ENCODE measurements at places on chromosomes 12 and 14.

- no peak for DNase-seq
Observed at GRCh38 chr12:114447274-114447716, 41.4 kb upstream of the TBX5 start.

DNA sequence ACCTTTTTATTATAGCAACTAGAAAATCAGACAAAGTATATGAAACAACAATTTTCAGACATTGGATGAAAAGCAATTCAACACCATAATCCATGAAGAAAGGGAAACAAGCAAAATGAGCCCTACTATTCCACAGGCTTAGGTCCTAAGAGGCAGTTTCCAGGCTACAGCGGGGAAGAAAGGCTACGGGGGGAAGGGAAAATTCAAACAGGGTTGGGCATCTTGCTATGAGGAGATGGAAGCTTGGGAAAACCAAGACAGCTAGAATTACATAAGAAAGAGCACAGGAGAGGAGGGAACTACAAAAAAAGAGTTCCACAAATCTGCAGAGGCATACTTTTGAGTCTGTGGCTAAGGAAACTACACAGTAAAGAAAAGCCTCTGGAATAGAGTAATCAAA lies 356.0 kb upstream of the CLEC14A start:
- DNase-seq = no peak

GRCh38 chr12:51381226-51382079 lies 9.8 kb downstream of the GALNT6 start:
- DNase-seq = no peak

DNA sequence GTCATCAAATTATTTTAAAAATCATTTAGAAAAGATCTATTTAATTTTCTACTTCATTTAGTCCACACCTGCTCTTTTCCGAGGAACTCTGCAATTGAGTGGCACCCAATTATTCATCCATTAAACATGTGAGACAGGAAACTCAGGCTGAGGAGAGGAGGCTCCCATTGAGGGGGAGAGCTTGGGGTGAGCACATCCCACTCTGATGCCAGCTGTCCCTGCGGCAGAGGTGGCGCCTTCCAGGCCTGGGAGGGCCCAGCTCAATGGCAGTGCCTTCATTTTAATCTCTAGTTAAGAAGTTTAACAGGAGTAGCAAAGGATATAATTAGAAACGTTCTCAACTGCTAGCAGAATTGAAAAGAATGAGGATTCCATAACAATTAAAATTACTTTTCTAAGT lies 92.0 kb downstream of the ITPR2 start:
- no peak for DNase-seq

GRCh38 chr14:89025561-89026236 lies 201.2 kb downstream of the TTC8 start:
- no peak for DNase-seq

DNA sequence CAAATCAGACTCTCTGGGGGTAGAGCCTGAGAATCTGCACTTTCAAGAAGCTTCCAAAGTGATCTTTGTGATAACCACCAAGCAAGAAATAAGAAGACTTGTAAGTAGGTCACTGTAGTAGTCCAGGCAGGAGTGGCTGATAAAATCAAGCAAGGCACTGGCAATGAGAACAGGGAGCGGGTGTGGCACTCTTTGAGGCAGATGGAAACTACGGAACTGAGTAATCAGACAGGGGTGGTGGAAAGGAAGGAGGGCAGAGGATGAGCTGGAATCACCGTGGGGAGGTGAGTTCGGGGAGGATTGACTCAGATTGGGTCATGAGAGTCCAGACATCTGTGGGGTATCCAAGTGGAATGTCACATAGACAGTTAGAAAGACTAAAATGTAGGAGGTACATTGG lies 44.4 kb upstream of the PLXNC1 start:
- no peak for DNase-seq

DNA sequence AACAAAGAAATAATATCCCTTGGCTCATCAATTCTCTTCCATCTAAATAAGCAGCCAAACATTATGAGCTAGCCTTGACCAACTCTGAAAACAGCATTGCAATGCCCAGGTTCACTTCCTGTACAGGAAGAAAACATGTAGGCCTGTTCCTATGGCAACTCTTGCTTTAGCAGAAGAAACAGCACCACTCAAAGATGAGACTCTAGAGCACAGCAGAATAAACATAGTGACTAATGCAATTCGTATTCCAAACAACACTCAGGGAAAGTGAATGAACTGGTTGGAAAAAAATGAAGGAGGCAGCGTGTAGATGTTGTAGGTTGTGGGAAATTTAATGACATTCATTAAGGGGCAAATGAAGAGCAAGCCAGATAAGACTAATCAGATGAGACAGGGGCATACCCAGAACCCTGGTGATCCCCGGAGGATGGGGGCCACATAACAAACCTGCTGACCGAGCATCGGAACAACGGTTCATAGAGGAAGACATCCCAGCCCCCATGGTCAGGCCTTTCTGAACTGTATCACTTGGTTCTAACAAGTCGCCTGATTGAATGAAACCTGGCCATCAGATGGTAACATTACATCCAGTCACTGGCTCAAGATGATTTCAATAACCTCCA lies 9.0 kb downstream of the ARHGDIB start:
- peak; percentile 59 for DNase-seq

DNA sequence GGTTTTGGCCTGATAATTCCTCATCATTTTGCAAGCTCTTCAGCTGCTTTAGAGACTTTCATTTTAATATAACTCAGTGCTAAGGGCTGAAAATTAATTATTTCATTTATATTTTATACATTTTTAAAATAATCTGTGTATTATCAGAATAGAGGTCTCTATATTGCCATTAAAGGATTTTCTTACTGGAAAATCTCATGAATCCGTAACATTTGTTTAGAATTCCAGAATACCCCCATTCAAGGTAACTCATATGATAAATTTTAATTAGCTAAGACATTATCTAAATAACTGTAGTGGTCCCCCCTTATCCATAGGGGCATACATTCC lies 51.6 kb downstream of the BMAL2 start:
- DNase-seq = no peak

- peak; percentile 3 for DNase-seq
Observed at GRCh38 chr14:104820669-104821228, 19.8 kb downstream of the ZBTB42 start.

GRCh38 chr12:104667139-104667538 lies 210.4 kb downstream of the CHST11 start:
- DNase-seq = no peak

GRCh38 chr14:89681086-89682018 lies 264.3 kb upstream of the FOXN3 start:
- DNase-seq = peak; percentile 80

- no peak for DNase-seq
Observed at GRCh38 chr12:82436354-82436753, 78.0 kb downstream of the METTL25 start.

- no peak for DNase-seq
Observed at GRCh38 chr12:54373649-54374561, 9.6 kb upstream of the GPR84 start.

GRCh38 chr14:70472253-70473159 lies 20.5 kb downstream of the ADAM21 start:
- DNase-seq = no peak

- peak; percentile 71 for DNase-seq
Observed at GRCh38 chr14:58072288-58073071, 79.5 kb downstream of the ARMH4 start.

DNA sequence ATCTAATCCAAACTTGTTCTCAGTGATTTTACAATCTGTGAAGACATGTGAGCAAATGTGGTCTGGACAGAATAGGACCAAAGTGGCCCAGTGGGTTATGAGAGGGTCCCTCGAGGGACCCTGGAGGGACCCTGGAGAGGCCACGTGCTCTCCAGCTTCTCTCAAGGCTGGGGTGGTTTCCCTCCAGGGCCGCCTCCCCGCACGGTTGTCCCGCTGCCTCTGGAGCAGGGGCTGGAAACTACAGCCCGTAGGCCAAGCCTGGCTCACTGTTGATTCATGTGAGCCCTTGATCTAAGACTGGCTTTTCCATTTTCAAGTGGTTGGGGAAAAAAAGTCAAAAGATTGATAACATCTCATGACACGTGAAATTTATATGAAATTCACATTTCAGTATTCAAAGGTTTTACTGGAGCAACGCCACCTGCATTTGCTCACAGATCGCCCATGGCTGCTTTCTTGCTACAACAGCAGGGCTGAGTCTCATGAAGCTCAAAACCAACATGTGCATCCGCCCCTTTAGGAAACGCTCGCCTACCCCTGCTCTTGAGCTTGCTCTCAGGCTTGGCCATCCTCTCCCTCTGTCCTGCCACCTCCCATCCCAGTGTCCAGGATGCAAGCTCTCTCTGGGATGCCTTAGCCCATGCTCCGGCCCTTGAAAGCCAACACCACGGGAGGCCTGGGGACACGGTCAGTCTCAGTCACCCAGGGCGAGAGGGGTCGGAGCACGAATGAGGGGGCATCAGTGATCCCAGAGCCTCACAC lies 12.1 kb upstream of the LRTM2 start:
- DNase-seq = no peak

DNA sequence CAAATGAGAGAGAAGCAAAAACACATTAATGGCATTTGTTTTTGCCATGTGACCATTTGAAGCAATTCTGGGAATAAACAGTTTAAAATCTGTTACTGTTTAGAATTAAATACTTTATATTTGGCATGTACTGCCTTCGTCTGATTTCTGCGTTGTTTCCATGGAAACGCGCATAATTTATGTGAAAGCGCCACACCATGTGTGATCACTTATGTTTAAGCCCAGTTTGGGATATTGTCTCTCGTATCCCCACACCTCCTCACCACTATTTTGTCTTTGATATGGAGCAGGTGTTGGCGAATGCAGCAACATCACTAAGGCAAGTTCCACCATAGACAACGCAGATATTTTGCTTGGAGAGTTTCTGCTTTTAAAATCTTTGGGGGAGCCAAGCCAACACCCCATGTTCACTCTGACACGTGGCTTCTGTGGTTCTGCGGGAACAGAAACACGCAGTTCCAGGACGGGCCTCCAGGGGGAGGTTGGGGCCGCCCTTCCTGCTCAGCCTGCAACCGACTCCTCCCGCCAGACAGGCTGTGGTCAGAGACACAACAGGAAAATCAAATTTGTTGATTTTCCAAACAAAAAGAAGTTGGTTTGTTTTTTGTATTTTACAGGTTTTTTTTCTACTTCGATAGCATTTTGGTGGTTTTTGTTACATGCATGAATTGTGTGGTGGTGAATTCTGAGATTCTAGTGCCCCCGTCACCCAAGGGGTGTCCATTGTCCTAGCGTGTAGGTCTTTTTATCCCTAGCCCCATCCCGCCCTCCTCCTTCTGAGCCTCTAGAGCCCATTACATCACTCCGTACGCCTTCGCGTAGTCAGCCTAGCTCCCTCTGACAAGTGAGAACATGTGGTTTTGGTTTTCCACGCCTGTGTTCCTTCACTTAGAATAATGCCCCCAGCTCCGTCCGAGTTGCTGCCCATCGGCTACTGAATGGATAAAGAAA lies 101.9 kb upstream of the SFSWAP start:
- DNase-seq = peak; percentile 78

- DNase-seq = no peak
Observed at GRCh38 chr12:9851927-9852326, 17.2 kb downstream of the CLEC2B start.

GRCh38 chr12:100024974-100025555 lies 40.3 kb upstream of the ANKS1B start:
- no peak for DNase-seq

DNA sequence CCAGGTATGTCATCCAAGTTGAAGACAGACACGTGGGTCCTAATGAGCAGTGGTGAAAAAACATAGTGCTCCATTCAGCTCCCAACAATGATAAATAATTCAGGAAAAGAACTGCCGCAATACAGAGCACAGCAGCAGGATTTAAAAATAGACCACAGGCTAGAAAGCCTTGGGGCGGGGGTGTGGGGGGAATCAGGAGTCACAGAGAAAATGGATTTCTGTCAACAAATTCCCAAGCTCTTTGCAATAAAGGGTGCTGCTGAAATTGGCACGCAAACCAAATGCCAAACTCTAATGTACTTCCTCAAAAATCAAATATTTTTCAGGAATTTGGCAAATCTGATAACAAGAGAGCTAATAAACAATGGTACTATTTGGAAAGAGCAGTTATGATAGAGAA lies 58.6 kb downstream of the R3HDM2 start:
- no peak for DNase-seq

DNA sequence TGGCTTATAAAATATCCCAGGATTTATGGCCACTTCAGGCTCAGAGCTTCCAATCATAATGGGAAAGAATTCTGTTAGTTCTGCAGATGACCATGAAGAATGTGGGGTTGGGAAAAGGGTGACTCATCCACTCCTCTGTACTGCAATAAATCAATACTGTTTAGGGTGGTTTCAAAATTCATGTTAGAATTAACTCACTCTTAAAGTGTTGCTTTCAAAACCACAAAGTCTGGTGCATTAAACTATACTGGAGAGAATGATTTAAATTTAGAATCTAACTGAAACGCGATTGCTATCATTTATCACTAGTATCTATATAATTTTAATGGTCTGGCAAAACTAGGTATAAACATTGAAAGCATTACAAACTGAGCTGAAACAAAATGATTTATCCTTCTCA lies 798 bp downstream of the CCDC198 start:
- no peak for DNase-seq

GRCh38 chr14:41222581-41222980 lies 384.1 kb upstream of the LRFN5 start:
- DNase-seq = no peak

GRCh38 chr14:32090686-32091085 lies 13.6 kb downstream of the ARHGAP5 start:
- no peak for DNase-seq

DNA sequence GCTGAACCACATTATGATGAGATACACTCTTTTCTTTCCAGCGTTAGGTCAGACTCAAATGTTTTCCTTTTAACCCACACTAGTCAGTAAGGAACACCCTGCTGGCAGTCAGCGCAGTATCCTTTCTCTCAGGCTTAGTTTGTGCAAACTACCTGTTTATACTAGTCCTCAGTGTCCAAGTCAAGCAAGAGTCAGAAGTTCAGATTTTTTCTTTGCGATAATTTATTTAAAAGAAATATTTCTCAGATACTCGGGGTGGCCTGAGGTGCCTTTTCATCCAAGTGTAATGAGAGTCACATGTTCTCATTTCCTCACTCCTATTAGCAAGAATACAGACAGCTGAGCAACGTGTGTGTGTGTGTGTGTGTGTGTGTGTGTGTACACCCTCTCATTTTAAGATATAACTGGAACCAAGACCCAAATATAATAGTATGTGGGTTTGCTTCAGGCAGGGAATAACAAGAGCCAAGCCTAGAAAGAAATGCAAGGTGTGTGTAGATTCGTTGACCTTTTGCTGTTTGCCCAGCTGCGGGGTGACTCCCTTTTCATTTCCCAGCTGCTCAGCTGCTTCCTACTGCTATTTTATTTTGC lies 182.7 kb downstream of the KICS2 start:
- no peak for DNase-seq

GRCh38 chr12:69981881-69982475 lies 157.0 kb downstream of the MYRFL start:
- no peak for DNase-seq

GRCh38 chr14:76253111-76253510 lies 101.4 kb downstream of the GPATCH2L start:
- DNase-seq = no peak

Data from activated naive CD4-positive, alpha-beta T cell treated with anti-CD3 and anti-CD28 coated beads for 36 hours (primary cell).